Effector CD8-positive, alpha-beta T cell (primary cell): ENCODE measurements at places on chromosomes 1 and 21.

DNA sequence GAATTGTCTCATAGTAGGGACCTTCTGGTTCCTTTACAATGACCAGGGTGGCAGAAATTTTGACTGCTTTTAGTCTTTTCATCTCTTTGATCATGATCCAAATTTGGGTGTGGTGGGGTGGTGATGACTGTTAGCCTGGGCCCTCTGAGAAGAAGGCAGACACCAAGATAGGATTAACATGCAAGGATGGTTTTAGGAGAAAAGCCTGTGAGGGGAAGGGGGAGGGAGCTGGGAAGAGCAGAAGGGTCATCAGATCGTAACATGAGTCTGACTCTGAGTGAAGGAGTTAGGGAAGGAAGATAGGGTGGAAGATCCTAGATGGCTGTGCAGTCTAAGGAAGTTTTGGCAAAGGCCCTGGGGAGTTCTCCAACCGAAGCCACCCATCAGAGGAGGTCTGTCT lies 28.5 kb upstream of the CAMSAP2 start:
- DNase-seq = no peak

GRCh38 chr1:153174624-153175023 lies 23.9 kb upstream of the SPRR2G start:
- DNase-seq = no peak

DNA sequence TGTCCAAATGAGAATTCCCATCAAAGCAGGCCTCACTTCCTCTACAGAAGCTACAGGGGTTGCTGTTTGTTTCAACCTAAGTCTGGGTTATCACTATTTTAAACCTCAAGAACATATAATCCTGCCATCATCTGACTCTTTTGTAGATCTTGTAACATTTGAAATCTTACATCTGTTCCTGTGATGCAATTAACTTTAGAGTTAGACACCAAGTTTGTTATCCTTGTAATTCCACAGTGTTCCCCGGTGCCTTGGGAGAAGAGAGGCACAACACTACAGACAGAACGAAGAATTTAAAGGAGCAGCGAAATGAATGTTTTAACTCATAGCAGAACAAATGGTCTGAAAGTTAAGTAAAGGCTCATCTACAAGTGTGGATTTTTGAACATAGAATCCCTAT lies 116.1 kb downstream of the UCHL5 start:
- no peak for DNase-seq

DNA sequence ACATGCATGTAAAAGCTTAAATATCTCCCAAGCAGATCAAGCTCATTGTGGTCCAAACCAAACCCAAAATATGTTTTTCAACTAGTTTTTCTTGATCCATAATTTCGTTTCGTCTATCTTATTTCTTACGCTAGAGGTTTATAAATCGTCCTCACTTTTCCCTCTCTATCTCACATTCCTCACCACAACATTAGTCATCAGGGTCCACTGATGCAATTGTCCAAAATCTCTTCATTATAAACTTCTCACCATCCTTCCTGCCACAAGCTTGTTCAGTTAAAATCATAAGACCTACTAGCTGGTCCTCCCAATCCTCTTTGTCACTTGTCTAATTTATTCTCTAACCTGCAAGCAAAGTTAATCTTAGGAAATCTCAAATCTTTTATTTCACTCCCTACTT lies 173.0 kb upstream of the PALMD start:
- DNase-seq = no peak

DNA sequence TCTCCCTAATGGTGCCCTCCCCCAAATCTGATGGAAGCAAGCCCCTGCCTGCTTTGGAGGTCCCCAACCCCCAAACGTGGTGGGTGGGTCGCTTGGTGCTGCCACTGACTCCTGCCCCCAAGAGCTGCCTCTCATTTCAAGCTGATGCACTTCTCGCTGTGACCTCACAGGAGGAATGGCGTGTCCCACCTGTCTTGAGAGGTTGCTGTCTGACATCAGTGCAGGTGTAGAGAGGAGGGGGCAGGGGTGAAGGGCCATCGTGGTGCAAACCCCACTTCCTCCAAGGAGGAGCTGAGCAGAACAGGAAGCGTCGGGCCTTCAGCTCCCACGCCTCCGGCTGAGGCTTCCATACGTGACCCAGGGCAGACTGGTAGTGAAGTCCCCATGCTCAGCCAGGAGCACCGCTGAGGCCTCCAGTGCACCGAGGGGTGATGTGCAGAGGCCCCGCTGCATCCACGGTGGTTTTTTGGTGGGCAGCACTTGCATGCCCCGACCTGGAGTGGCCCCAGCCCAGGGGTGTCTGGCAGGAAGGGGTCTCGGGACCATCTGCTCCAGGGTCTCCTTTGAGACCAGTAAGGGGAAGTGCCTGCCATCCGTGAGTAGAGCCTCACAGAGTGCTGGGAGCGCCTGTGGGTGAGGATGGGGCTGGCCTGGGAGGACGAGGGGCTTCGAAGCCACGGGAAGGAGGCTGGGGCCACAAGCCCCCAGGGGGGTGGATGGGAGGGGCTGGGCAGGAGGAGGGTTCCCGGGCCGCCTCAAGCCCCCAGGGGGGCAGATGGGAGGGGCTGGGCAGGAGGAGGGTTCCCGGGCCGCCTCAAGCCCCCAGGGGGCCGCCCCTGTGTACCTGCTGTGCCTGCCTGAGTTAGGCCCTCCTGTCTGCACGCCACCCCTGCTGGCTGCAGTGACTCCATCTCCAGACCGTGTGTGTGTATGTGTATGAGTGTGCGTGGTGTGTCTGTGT lies 39.8 kb downstream of the WDR4 start:
- DNase-seq = no peak

DNA sequence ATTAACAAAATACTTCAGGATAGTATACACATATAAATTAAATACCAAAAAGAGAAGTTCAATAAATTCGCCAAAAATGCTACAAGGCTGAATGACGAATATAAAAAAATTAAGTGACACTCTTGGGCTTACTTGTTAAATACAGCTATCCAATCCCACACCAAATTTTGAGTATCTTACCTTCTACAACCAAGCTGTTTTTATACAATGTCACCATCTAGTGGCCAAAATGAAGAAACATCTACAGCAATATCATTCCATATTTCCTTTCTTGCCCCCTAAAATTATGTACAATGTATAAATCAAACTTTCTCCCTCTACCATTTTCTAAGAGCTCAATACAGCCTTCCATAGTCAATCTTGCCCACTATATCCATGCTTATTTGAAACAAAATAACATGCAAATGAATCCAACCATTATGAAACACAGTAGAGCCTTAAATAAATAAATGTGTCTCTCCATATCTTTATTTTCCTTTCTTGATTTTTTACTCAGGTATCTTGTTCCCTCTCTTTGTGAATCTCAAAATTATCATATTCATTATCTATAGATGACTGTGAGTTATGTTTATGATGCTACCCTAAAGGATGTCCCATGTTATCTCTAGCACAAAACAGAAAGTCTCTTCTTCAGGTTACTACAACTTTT lies 86.3 kb downstream of the ACBD6 start:
- DNase-seq = no peak

DNA sequence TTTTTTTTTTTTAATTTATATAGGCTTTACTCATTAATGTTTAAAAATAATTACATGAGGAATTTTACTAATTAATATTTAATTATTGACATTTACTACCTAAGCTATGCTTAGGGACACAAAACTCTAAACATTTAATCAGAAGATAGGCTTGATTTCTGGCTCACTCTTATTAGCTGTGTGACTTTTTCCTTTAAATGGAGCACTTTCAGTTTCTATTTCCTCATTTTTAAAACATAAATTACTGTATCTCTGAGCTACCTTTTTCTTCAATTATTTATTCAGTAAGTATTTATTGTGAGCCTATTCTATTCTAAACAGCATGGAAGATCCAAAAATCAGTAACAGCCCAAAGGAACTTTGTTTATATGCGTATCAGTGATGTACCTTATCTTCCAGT lies 40.5 kb downstream of the MAP3K7CL start:
- DNase-seq = no peak

DNA sequence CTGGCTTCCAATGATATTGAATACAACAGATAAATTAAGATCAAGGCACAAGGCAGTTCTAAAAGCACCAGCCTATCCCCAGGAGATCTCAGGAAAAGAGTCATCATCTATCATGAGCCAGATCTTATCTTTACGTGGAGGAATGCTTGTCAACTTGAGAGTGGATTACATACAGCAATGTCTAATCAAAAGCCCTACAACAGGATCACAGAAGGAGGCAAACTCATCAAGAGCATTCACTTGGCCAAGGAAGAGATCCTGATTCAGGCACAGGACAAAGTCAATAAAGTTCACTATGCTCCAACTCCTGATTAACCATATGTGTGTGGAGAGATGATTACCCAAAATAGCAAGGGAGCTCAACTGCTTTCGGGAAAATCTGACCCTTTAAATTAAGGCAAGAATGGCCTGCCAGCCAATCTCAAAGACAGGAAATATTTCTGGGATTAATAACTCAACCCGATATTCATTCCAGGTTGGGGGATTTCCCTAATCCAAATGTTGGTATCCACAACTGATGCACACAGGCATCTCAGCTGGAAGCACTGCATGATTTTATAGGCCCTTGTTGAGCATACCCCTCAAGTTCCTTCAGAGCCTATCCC lies 33.7 kb downstream of the TBX15 start:
- DNase-seq = no peak

GRCh38 chr1:237861944-237862343 lies 28.8 kb downstream of the ZP4 start:
- DNase-seq = no peak

DNA sequence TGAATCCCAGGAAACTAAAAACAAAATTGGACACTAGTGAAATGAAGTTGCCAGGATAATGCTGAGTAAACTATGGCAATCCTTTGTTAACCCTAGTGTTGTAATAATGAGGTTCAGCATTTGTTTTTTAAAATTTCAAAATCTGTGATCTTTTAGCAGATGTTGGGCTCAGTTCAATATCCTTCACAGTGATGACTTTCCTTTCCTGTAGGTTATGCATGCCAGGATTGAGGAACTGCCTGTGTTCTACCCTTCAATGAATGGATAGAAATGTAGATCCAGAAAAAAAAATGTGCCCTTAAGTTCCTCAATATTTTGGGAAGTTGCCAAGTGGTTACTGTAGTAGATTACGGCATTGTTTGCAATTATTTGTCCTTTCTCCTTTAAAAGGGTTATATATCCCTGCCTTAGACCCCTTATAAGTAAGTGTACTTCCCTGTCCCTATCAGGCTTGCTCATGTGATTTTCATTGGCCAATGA lies 35.5 kb upstream of the IRF2BP2 start:
- DNase-seq = no peak

GRCh38 chr1:153649863-153650235 lies 8.7 kb upstream of the SNAPIN start:
- DNase-seq = no peak

DNA sequence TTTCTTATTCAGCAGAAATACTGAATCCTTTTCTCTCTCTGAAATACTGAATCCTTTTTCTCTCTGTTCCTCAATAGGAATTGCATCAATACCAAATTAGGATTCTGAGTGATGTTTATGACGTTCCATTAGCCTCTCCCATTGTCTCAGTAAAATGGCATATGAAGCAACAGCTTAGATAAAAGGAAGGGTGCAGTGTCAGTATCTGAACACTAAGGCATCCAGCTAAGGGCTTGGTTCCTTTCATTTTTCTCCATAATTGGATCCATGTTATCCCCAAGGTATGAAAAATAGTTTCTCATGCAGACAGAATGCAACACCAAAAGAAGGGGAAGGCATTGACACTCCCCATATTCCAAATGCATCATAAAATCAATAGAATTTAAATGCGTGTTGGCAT lies 61.5 kb upstream of the RAVER2 start:
- DNase-seq = no peak

GRCh38 chr1:65388908-65389695 lies 31.4 kb upstream of the LEPR start:
- DNase-seq = no peak

DNA sequence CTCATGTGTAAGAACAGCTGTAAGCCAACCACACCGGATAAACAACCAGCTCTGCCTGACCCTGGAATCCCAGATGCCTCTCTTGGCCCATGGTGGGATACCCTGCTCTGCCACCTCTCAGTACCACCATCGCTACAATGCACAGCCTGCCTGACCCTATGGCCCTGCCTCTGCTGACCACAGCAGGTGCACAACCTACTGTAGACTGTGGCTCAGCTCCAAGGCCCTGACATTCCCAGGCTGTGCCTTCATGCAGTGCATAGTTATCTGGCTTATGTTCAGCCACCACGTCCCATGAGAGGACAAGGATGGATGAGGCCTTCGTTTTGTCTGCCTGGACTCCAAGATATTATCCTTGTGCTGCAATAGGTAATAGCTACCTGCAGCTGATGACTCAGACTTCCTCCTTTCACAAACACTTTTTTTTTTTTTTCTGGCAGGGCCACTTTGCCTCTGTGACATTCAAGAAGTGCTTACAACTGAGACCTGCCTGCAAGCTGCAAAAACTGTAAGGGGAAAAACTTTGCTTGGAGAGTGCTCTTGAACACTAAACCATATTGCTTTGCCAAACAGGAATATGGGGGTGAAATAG lies 177.7 kb downstream of the URB2 start:
- no peak for DNase-seq

DNA sequence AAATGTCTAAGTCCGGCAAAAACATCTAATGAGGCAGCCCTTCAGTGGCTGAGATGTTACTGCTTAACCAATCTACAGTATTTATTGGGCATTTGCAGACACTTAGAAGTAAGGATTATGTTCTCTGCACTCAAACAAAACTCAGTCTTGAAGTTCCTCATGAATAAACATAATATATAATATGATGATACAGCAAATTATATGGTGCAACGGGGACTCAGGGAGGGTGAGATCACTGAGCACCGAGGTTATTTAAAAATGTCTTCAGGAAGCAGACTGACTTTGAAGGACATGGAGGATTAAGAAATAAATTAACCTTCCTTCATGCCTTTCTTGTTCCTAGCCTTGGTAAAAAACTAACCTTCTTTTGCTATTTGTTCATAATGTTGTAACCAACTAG lies 27.9 kb downstream of the WDR64 start:
- no peak for DNase-seq

- no peak for DNase-seq
Observed at GRCh38 chr1:47644212-47644573, 206.3 kb downstream of the FOXD2 start.

DNA sequence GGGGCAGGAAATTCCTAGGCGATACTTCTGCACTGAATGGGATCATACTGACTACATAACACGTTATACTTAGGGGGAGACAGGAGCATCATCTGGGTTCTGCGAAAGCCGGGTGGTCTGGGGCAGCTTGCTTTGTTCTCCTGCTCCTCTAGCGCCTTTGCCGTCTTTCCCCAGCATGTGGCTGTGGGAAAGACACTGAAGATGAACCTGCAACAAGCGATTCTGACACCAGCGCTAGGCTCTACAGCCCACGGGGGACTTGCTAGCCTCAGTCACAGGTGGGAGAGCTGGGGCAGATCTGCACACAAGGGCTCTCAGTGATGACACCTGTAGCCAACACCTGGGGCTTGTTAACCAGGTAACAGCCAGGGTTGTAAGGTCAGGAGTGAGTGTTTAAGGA lies 51.8 kb downstream of the CD46 start:
- no peak for DNase-seq

- DNase-seq = no peak
Observed at GRCh38 chr1:42484382-42484781, 21.3 kb downstream of the CCDC30 start.
